ENCODE measurements at places on chromosomes 2 and 18.

GRCh38 chr2:169849710-169850109, 22.5 kb downstream of the UBR3 start:
- DNase-seq: no peak

DNA sequence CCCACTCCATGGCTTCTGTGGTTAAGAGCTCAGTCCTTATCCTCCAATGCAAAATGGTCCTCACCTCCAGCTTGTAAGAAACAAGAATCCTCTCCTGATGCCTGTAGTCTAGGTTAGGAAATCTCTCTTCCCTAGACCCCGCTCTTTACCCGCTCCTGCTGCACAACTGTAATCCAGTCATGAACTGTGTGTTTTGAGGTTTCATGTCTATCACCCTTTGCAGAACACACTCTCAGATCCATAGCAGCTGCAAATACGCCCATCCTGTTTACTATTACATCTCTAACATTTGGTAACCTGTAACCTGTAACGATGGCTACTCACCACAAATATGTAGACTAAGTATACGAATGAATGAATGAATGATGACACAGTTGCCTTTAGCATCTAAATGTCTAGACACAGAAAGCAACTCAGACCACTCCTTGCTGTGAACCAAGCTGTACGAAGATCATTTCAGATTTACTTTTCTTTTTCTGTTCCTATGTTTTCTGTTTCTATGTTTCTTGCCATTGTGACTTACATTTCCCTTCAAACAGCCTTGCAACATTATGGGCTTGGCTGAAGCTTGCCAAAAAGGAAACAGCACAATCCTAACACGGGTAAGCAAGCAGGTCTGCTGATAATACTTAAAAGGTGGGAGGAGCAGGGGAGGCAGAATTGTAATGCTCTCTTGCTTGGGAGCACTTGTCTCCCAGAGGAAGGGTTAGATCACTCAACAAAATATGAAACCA, 53.7 kb downstream of the EPHA4 start:
- no peak for DNase-seq

DNA sequence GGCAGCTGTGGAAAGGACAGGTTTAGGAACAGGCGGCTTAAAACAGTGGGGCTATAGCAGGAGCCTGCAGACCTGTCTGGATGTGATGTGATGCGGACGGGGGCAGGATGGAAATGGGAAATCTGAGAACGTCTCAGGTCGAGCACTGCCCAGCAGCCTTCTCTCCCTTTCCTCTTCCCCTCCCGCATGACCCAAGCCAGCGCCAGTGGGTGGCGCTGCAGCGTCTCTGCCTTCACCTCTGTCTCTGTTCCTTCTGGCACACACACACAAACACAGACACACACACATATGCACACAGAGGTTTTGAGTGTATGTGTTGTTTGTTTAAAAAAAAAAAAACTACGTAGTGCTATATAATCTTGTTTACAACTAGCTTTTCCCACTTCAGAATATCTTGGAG, 82.0 kb upstream of the SLC66A3 start:
- no peak for DNase-seq

DNA sequence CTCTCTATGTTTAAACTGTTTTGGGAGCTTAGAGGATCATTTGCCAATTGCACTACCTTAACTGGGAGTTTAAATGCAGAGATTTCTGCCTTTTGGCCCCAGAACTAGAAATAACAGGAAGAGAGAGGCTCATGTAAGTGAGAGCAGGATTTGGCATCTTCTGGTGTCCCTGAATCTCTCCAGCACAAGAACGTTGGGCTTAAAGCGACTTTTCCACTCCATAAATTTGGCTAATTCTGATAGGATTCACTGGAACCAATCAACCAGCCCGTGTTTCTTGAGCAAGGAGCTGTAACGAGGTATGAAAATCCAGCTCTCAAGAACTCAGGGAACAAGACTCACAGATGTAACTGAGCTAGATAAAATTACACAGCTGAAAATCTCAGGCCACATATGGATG, 181.0 kb downstream of the C1D start:
- no peak for DNase-seq

- DNase-seq: no peak
Measured at GRCh38 chr2:69163109-69163508, 150.1 kb downstream of the ANTXR1 start.

- no peak for DNase-seq
Measured at GRCh38 chr2:29759360-29759759, 162.0 kb downstream of the ALK start.

- DNase-seq: no peak
Measured at GRCh38 chr2:174210862-174211261, 37.5 kb downstream of the OLA1 start.

GRCh38 chr2:109644571-109645275, 30.6 kb downstream of the SOWAHC start:
- no peak for DNase-seq

DNA sequence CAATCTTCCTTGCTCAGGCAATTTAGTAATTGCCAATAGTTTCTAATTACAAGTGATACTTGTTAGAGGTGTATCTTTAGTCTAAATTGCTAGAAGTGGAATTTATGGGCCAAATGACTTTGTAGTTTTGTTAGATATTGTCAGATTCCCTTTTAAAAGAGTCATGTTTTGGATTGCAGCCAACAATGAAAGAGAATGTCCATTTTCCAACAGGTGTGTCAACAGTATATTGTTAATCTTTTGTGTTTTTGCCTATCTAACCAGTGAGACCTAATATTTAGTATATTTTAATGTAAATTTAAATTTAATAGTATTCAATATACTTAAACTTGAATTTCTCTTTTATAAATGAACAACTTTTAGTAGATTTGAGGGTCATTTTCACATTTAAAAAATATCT, 259.4 kb upstream of the ETAA1 start:
- no peak for DNase-seq

DNA sequence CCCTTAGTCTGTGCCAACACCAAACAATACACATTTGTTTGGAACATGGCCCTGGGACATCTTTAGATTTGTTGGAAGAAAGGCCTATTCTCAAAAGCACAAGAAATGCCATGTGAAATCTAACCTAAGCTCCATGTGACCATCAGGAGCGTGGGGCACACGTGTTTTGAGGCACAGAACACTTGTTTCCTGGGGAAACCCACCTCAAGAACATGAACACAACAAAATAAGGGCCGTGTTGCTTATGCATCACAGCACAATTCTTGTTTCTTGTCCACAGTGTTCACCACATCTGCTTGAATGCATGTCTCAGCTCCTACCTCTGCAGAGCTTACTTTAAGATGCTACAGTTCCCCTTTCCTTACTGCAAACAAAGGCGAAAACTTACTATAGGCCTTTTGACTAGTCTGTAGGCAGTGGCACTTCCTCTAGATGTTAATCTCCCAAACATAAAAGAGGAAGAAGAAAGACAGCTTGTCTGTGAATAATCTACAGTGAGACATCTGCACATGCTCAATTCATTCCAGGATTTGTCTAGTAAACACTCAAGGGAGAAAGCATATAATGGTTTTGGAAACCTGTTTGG, 165.0 kb downstream of the ANKRD44 start:
- no peak for DNase-seq

- no peak for DNase-seq
Measured at GRCh38 chr2:8558096-8558495, 123.8 kb upstream of the ID2 start.

GRCh38 chr2:13662055-13662454, 945.3 kb downstream of the TRIB2 start:
- DNase-seq: no peak

DNA sequence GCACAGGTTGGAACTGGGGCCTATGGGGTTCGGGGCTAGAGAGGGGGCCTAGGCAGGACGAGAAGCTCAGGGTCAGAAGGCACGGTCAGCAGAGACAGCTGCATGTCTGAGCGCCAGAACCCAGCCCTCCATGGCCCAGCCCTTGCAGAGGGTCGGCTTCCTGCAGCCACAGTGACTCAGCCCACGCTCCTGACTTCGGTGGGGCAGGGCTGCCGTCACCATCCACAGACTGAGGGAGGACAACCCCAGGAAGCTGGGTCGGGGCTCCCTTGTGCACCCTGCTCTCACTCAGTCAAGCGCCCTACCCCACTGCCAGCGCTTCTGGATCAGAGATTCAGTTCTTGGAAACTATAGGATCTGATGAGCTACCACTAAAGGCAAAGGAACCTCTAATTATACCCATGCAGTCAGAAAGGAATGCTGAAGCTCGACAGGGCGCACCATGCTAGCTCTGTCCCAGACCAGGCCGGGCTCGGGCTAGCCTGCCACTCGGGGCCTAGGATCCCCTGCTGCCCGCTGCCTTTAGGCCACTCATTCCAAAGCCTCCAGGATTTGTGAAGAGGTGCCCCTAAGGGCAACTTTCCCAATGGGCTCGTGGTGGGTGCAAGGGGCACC, 3.0 kb downstream of the ACTR1B start:
- no peak for DNase-seq

- no peak for DNase-seq
Measured at GRCh38 chr2:58521803-58522554, 280.9 kb upstream of the FANCL start.
